HFFc6 (cell line): ENCODE measurements at places on chromosomes 2 and 18.

DNA sequence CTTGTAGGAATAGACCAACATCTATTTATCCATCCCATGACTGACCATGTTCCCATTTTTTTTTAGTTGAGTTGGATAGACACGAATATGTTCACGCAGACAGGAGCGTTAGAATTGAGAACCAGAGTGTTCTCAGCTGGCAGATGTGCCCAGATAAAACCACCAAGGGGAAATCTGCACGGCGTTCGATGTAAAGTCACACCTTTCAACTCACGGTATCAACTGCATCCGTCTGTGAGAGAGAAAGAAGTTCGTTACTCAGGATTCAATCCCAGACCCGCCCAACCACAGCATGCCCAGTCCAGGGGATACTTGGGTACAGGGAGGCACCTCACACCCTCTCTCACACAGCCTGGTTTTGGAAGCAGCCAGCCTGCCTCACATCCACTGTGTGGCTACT lies 26.1 kb downstream of the MAL start:
- DNase-seq: no peak

DNA sequence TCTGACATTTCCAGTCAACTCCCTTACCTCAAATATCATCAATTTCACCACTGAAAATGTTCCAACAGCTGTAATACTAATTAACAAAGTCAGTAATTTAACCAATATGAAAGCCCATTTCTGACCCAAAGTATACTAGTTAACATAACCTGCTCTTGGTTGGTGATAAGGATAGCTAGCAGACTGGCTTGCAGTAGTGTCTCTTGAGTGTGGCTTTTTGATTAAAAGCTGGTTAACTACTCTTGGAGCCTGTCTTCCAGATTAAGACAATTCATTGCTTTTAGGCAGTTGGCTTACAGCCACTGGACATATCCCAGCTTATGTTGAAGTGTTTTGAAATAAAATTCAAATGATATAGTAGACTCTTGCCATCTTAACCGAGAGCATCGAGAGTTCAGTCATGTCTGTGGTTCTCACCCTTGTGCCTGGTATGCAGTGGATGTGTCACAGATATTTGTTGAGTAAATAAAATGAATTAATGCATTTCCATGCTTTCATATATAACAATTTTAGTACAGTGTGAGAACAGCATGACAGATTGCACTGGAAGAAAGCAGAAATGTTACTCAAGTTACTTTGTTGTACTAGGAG lies 158.1 kb downstream of the TANC1 start:
- DNase-seq: peak; percentile 67

DNA sequence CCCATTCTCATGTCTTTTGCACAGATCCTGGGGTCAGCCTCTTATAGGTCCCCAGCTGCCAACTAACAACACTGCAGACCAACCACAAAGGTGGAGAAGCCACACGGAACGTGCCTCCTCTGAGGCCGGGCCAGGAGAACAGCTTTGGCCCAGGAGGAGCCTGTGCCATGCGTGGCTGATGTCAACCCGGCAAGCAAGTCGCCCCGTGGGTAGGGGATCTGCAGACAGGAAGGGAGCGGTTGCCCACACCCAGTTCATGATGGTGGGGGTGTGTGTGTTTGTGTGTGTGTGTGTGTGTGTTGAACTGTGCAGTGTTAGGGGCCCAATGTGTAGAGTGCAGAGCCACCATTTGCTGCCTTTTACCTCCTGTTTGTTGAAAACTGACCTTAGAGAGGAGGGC lies 2.4 kb upstream of the CLEC4F start:
- DNase-seq: no peak

- DNase-seq: peak; percentile 50
Measured at GRCh38 chr2:44267796-44268648, 7.3 kb upstream of the SLC3A1 start.

- peak; percentile 85 for DNase-seq
Measured at GRCh38 chr2:118003396-118003824, 10.5 kb downstream of the CCDC93 start.

DNA sequence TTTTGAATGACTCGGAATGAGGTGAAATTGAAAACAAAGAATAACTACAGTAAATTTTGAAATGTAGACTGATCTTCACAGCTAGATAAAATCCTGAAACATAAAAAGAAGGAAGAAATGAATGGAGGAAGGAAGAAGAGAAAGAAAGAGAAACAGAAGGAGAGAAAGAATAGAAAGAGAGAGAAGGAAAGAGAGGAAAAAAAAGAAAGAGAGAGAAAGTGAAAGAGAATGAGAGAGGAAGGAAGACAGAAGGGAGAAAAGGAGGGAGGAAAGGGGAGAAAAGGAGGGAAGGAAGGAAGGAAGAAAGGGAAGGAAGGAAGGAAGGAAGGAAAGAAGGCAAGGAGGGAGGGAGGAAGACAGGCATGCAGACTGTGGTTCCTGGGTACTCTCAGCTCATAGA lies 982.6 kb downstream of the BCL11A start:
- DNase-seq: no peak

DNA sequence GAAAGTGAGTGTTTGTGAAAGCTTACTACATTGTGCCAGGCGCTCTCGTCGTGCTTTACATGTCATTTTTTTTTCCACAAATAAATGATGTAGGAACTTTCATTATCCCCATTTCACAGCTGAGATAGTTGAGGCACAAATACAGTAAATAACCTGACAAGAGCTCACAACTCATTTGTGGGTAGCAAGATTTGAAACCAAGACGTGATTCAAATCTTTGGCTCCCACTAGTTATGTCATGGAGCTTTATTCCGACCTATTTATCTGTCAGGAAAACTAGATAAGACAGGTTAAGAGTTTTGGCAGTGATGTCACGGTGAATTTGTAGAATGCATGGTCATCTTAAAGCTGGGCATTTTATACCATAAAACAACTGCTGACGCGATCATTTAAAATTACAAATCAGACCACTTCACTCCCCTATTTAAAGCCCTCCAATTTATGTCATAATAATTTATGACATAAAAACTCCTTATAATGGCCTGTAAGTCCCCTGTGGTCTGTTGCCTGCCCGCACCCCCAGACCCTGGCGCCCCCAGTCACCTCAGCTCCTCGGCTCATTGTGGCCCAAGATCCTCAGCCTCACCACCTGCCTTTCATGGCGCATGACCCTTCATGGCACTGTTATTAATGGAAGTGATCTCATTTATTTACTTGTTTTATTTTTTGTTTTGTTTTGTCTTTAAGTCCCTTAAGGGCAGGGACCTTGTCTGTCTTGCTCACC lies 678 bp upstream of the ZNF24 start:
- peak; percentile 16 for DNase-seq

DNA sequence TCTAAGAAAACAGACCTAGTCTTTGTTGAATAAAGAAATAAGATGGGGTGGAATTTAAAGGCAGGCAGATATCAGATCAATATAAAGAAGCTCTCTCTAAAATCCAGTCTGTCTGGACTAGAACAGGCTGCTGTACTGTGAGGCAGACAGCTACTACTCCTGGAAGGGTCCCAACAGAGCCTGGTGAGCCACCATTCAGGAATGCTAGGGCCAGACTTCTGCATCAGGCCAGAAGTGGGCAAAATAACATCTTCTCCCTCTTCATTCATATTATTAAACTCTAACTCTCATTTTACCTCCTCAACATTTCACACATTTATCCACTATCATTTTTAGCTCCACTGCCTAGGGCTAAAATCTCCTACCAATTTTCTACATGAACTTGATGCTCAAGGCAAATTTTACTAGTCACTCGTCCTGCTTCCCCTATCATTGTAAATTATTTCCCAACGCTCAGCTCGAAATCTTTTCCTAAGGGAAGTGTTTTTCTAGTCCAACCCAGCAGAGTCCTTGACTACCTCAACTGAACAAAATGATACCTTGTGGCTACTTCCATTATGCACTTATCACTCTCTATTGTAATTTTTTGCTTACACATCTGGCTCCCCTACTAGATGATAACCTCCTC lies 45.2 kb upstream of the GLS start:
- peak; percentile 82 for DNase-seq

- peak; percentile 45 for DNase-seq
Measured at GRCh38 chr2:222264791-222265320, 33.9 kb downstream of the PAX3 start.

DNA sequence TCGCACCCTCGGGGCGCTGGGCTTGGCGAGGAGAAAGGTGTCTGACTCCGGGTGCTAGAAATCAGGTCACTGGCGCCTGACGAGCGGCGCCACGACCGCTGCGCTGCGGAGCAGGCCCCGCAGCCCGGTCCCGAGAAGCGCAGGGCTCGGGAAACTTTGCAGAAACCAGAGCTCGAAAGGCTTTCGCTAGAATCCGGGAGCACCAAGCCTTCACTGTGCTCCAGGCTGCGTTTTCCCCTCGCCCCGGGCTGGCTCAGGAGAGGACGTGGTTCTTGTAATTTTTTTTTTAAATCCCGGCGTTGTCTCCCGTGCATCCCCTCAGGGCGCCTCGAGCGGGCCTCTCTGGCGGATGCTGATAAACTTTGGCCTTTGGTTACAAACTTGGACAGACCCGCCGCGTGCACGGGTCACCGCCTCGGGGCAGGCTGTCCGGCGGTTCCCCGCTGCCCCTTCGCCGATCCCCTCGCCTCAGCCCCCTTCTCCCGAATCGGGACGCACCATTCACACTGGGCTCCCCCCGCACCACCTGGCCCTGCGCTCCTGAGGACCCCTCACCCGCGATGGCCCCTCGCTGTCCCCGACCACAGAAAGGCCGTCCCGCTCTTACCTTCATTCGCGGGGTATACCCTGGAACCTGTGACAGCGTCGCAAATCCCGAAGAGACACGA lies 419 bp downstream of the EPHA4 start:
- DNase-seq: peak; percentile 4

DNA sequence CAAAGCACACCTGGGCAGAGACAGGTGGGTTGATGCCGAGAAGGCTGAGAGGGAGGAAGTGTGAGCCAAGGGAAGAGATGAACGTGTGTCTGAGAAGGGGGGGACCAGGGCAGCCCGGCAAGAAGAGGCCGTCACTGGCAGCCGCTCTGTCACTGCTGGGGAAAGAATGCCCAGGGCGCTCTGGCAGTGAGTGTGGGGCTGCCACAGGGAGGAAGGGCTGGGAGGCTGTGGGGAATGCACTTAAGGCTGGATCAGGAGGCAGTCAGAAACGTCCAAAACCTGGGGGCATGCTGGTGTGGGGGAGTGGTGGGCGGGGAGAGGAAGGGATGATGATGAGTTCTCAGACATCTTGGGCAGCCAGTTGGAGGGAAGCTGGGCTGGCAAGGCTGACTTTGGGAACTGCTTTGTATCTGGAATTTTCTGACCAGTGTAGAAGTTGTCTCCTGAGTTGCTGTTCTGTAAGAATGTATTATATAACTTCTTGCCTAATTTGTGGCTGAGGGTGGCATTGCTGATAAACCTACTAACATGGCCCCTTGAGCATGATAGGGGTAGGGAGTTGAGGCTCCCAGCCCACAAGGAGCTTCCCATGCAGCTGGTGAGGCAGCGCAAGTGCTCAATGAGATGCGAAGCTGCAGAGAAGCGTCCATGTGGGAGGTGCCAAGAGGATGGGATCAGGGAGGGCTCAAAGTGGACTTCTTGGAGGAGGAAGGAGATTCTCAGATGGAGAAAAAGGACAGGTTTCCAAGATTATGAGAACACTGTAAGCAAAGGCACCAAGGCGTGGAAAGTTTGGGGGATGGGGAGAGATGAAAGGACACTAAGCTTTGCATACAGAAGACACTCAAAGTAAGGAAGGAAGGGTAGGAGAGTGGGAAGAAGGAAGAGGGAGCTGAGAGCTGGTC lies 185.1 kb upstream of the HAAO start:
- DNase-seq: no peak

DNA sequence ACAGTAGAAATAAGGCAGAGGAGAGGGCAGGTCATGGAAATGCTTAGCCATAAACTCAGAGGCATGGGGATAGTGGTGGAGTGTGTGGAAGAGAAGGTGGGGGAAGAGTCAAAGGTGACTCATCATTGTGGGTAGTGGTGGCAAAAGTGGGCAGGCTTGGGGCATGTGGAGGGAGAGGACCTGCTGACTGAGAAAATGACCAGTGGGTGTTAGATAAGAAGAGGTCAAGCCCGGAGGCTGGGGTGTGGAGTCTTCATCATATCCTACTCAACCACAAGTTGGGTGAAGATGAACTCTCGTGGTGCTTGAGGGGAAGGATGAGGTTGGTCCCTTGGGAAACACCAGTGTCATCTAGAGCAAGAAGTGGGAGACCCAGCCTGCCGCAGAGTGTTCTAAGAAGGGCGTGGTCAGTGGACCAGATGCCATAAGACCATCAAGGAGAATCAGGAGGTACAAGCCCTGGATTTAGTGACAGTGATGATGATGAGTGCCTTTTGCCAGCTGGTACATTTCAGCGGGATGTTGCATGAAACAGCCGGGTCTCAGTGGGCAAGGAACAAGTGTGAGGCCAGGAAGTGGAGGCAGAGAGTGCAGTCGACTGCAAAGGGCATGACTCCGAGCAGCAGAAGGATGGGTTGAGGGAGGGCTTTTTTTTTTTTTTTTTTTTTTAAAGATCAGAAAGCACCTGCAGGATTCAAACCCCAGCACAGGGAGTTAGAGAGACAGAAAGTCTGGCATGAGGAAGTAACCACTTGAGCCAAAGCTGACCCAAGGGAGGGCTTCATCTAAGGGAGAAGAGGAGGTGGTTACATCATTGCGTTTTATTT lies 122.6 kb upstream of the SPRED2 start:
- DNase-seq: peak; percentile 45

DNA sequence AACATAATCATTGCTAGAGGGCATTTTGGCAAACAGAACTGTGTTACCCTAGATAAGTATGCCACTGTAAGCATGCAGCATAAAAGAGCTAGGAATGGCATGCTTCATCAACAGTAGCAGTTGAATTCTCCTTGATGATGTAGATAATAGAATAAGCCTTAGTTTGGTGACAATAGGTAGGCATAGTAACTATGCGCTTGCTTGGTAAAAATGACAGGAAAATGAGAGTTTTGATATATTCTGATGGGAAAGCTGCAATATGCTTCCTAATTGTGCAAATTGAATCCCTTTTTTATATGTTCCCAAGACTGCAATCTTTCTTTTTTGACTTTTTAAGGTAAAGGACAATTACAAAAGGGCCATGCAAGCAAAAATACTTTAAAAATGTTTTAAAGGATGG lies 930.9 kb upstream of the FAM98A start:
- no peak for DNase-seq

GRCh38 chr18:48488388-48488850 lies 50.4 kb upstream of the CTIF start:
- peak; percentile 88 for DNase-seq

DNA sequence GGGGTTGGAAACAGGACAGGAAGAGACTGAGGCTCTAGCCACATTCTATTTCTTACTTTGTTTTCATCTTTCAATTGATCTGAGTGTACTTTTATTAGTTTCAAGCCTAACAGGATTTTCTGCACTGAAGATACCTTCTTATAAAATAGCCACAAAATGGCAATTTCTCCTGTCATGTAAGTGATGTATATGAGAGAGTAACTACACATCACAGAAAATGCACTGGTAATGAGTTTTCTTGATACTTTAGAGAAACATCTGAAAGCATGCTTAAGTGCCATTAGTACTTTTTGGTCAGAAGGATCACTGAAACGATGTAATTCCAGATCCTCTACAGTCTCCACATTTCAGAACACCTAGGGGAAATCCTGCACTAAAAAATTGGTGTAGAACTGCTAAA lies 104.8 kb downstream of the CABYR start:
- DNase-seq: no peak

- no peak for DNase-seq
Measured at GRCh38 chr2:235611756-235612155, 117.9 kb downstream of the AGAP1 start.
